ENCODE measurements at places on chromosomes 2 and 18.

DNA sequence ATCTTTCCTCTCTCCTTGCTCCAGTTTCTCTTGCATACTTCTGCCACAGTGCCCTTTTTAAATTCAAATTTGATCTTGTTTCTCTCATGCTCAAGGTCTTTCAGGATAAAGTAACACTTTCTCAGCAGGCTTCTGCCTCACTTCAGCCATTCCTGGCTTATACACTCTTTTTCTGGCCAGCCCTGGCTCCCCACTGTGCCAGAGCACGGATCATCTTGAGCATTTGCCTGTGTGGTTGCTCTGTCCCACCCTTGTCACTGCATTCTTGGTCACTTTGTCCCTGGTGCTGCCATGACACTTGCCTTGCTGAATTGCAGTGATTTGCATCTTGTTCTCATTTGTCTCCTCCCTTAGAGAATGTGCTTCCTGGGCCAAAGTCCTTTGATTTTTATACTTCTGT, 634.3 kb downstream of the TMEM182 start:
- no peak for DNase-seq

- DNase-seq = no peak
Measured at GRCh38 chr2:134287323-134287722, 33.5 kb downstream of the MGAT5 start.

DNA sequence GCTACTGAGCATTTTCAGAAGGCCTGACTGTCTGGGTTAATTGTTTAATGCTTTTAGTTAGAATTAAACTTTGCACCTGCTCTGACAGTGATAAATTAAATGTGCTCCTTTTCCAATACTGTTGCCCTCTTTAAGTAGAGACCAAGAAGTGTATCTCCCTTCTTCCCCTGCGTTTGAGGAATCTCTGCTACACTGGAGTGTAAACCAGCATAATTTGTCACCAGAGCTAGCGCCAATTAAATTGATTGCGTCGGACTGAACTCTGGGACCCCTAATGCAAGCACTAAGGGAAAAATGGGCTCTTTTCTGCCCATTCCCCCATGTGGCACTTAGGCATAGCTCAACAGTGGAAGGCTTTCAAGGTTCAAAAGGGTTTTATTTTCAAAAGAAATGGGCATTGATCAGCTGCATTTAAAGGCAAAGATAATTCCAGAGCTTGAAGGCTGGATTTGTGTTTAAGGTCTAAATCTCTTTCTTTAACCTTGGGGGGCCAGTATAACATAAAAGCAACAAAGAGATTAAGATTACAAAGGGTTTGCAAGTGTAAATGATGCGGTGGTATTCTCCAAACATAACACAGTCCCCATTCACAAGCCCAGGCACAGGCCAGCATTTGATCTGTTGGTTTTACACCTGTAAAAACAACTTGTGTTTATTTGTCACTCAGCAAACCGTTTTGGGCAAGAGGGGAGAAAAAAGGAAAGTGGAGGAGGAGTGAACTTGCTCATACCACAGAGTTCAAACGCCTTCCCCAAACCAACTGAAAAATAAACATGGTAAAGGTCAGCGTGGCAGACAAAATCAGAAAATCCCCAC, 427.6 kb downstream of the BCL11A start:
- DNase-seq = no peak

- DNase-seq = no peak
Measured at GRCh38 chr2:129802290-129802689, 177.2 kb upstream of the RAB6C start.

DNA sequence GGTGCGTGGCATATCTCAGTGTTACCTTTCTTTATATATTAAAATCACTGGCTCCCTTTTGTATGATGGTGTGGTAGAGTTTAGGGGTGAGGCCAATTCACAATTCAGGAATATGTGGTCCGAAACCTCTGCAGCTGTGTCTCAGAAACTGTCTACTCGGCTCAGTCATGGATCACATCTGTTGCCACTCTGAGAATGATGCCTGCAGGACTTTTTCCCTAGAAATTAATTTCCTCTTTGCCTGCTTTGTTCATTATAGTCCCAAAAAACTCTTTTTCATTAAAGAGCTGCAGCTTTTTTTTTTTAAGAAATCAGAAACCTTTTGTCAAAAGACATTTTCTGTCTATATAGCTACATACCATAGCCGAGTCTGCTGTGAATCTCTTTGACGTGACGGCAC, 104.9 kb upstream of the NFATC1 start:
- no peak for DNase-seq

DNA sequence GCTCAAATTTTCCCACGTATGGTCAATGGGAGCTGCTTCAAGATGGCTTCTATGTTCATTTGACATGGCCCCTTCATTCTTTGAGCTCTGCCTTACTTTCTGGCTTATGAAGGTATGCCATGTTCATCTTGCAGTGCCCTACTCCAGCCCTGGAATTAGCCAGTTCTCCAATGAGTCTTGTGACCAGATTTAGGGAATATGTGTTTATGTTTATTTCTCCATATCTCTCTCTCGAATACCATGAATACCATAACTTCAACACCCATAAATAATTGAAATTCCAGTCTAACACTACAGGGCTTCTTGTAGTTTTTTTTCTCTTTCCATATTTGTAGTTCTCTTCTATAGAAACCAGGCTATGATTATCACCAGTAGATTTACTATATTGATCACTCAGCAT, 39.7 kb downstream of the EPB41L5 start:
- no peak for DNase-seq

GRCh38 chr2:120735746-120736170, at the start of gene GLI2:
Gene GLI2 (plus strand): TSS chr2:120735868. CDS start chr2:120797321, 61,453 bp downstream.
- DNase-seq = no peak

- DNase-seq = no peak
Measured at GRCh38 chr2:69616755-69617154, 26.8 kb downstream of the AAK1 start.

DNA sequence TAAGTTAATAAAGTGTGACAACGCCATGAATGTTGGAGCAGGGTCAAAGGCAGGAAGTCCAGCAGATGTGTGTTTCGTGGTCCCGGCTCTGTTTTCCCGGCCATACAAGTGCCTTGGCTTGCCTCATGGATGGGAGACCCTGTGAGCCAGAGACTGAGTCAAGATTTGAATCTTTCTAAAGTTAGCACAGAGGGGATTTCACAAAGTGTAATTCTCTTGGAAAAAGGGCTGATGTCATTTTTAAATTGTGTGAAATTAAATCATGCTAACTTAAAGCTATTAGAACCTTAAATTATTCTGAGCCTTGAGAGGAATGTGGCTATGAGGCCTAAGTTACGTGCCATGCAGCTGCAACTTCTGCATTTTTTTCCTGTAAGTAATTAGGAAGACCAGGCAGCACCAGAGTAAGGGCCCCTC, 38.3 kb upstream of the RALBP1 start:
- DNase-seq = no peak

DNA sequence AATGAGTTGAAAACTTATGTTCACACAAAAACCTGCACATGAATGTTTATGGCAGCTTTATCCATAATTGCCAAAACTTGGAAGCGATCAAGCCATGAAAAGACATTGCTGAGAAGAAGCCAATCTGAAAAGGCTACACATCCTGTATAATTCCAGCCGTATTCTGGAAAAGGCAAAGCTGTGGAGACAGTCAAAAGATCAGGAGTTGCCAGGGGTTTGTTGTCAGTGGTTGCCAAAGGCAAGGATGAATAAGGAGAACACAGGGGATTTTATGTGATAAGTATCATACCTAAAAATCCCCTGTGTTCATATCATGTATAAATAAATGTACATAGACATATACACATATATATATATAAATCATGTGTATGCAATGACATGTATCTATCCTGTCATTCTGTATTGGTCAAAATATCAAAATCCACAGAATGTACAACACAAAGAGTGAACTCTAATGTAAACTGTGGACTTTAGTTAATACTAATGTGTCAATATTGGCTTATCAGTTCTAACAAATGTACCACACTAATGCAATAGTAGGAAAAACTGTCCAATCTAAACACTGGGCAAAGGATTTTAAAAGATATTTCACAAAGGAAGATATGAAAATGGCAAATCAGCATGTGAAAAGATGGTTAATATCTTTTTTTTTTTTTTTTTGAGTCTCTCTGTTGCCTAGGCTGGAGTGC, 75.8 kb downstream of the PTRHD1 start:
- DNase-seq = no peak

DNA sequence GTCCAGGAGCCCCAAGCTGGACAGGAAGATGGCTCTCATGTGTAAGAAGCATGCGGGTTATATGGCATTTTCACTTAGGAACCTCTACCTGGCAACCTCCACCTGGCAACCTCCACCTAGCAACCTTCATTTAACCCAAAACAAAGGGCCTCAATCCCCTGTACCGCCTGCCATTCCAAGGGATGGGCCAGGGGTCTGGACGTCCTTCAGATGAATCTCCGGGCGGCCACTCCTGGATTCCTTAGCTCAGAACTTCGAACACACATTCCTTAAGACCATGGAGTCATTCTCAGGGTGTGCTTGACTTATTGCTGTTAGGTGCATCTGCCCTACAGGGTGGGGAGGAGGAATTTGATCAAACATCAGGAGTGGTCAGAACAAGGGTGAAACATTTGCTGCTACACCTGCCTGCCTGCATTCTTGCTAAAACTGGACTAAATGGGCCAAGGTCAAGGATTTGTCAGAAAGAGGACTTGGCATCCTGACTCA, 277.6 kb downstream of the PHLPP1 start:
- no peak for DNase-seq
